ENCODE measurements at places on chromosomes 16 and 17.

- DNase-seq, result no peak
These were observed 33.2 kb downstream of the COX4I1 start for GRCh38 chr16:85832570-85833218.

DNA sequence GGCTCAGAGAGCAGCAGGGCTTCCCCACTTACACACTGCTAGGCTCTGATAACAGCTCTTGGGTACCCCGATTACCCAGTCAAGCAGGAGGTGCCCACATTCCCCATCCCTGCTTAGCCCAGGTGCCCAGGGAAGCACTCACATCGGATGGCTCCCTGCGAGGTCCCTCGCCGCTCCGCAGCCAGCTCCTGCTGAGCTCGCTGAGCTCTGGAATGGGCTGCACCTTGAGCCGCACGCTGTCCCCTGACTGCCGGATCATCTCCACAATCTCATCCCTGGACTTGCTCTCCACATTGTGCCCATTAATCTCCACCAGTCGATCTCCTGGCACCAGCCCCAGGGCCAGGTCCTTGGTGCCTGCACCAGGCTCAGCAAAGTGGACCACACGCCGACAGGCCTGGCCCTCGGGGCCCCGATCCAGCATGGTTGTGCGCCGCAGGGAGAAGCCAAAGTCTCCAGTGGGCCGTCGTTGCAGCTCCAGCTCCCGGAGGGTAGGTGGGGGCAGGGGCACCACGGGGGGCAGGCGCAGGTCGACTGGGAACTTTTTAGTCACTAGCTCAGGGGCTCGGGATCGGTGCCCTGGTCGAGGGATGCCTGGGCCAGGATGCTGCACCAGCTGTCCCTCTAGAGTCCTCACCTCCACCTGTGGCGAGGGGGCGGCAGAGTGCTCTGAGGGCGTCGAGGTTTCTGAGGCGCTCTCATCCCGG, 14.2 kb downstream of the MYO18A start:
- no peak for DNase-seq

DNA sequence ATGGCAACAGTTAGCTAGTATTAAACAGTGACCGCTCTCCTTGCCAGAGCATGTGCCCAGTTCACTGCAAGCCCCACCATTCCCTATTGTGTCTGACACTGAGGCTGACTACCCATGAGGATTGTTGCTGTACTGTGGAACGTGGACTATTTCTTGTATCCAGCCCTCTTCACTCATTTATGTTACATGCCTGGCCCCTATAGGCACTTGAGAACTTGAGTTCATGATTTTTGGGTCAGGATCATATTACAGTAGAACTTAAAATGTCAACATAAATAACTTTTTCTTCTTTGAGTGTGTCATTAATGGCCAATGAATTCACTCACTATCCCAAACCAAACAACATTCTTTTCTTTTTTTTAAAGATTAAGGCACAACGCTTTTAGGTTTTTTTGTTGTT, 55.7 kb downstream of the LYRM1 start:
- DNase-seq, result peak; percentile 49

- no peak for DNase-seq
These were observed 42.4 kb upstream of the NUDT7 start for GRCh38 chr16:77679901-77680300.

DNA sequence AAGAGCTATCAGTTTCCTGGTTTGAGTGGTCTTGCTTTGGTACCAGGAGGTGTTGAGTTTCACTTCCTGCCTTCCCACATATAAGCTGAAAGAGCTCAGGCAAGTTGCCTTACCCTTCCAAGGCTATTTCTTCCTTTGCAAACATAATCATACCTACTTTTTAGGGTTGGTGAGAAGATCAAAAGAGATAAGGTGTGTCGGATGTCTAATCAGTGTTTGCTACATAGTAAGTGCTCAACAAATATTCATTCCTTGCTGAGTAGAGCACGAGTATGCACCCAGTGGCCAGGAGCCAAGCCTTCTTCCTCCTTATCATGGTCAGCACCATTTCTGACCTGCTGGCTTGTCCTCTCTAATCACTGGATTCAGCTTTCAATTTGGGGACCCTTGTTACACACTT, 12.7 kb upstream of the TMEM98 start:
- no peak for DNase-seq

- no peak for DNase-seq
These were observed 2.8 kb downstream of the RHOT2 start for GRCh38 chr16:670485-671352.

DNA sequence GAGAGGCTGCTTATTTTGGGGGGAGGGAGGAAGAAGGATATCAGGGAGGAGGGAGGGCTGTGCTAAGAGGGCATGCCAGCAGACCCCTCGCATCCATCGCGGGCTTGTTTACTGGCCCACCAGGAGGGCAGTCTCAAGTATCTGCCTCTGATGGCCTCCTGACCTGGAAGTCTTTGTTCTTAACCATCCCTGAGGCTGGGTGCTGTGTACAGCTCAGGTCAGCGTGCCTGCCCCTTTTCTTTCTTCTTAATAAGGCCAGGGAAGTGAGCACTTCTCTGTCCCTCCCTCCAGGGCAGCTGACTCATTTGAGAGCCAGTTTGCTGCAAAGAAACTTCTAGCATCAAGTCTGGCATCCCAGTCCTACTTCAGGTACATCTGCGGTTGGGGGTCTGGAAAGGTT, 157.0 kb downstream of the CCDC182 start:
- DNase-seq, result no peak

All from renal cortex interstitium (tissue), 15 donors.